Stimulated activated naive B cell treated with anti-CD40 and anti-IgM and Interleukin-4, amounts not matched to agents 10 μg/mL and 1 μg/mL and 100 μg/mL, for 72 hours (primary cell): ENCODE measurements at places on chromosomes 3 and 15.

DNA sequence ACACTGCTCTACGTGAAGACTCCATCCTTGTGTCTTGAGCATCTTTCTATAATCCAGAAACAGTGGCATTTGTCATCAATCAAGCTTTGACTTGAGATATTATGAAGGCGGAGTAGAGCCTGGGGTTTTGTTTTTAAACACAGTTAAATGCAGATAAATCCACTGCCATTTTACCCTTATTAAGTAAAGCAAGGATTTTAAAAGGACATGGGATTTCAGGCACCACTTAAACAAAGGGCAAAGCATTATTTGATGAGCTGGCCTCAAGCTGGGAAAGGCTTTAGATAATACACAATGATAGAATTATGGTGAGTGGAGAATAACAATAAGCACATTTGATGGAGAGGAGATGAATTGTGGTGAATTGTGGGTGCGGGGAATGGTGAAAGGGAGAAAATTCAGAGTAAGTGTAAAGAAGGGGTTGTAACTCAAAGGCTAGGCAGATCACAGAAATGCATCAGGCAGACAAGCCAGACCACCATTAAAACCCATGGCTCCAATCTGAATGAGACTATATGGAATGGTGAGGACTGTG, 54.9 kb upstream of the GLCE start:
- DNase-seq, result no peak

DNA sequence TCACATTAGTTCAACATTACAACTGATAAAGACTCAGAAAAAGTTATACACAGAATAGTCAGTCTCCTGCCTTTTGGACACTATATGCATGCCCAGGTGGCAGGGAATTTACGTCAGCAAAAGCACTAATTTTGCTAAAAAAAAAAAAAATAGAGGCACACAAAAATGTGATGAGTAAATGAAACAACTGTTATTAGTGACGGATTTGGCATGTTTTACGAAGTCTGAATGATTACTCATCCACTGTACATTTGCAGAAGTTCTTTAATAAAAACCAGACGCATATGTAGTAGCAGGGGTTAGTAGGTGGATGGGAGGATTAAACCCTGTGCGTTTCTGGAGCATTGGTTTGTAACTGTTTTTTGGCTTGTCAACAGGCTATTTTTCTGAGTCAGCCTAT, 99.0 kb downstream of the MITF start:
- no peak for DNase-seq

DNA sequence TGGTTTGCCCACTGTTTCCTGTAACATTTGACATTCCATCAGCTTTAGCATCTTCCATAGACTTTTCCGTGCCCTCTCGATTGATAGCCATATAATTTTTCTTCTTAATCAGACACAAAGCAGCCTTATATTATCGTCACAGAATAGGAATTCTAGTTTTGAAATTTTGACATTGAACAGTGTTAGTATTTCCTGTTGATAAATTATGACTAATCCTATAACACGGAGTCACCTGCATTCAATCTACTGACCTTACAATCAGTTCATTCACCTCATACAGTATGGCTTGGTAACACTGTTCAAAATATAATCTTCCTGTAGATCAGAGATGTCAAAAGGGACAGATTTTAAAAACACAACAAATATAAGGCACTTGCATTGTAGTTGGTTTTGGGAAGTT, 423.7 kb downstream of the C3orf38 start:
- no peak for DNase-seq

GRCh38 chr3:157087780-157088600, 72.0 kb downstream of the CCNL1 start:
- DNase-seq, result no peak

DNA sequence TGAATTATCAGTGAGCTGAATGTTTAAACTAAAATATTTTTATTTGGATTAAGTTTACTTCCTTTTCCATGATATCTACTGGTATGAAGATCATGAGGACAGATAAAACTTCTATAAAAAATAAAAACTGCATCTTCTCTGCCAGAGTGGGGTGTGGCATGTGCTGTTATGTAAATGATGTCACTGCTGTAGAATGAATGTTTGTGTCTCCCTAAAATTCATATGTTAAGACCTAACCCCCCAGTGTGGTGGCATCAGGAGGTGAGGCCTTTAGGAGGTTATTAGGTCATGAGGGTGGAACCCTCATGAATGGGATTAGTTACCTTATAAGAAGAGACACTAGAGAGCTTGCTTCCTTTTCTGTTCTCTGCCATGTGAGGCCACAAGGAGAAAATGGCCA, 178.7 kb upstream of the DPH6 start:
- no peak for DNase-seq

GRCh38 chr3:141486496-141486745, 406 bp upstream of the RASA2 start:
- DNase-seq, result no peak

DNA sequence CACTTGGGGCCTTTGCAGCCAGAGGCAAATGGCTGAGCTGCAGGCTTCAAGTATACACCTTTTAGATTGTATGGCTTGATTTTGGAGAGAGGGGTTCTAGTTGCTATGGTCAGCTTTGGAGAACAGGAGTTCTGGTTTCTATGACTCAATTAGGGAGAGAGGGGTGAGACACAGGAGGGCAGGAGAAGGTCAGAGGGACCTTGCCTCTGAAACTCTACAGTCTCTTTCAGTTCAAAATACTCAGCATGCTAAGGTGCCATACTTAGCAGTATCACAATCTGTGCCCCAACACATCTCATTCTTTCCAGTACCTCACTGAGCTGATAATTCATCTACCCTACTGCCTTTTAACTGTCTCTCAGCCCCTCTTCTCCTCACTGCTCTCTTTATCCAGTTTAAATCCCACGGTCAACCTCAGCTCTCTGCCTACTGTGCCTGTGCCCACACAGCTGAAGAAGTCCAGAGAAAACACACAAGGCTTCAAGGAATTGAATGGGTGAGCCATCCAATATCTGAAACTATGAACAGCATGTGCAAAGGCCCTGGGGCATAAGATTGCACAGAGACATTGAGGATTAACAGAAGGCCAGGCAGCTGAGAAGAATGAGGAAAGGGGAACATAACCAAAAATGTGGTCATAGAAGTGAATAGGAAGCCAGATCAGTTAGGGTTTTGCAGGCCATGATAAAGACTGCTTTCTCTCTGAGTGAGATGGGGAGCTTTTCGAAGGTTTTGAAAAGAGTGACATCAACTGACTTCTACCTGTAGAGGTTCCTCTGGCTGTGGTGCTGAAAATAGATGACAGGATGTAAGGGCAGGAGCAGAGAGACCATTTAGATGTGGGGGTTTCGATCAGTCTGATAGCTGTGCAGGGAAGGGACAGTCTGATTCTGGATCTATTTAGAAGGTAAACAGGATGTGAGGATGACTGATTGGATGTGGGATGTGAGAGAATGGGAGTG, 54.5 kb upstream of the C3orf80 start:
- DNase-seq, result no peak

DNA sequence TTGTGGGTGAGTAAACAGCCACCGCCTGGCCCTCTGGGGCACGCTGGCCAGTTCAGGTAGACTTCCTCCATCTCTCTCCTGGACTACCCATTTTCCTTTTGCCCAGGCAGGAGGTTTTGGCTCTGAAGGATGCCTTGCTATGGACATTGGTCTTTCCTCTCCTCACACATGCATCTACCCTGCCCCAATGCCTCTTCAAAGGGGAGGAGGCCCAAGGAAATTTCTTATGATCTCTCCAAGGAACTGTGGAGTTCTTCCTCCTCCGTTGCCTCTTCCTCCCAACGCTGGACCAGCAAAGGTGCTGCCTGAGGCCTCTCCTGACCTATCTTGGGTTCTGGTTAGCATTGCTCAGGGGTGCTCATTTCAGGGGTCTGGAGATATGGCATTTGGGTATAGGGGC, 33.5 kb downstream of the POMGNT2 start:
- DNase-seq, result no peak

GRCh38 chr15:55535436-55535835, 27.4 kb upstream of the DNAAF4 start:
- DNase-seq, result no peak

GRCh38 chr3:41148478-41148877, 50.8 kb upstream of the CTNNB1 start:
- no peak for DNase-seq

DNA sequence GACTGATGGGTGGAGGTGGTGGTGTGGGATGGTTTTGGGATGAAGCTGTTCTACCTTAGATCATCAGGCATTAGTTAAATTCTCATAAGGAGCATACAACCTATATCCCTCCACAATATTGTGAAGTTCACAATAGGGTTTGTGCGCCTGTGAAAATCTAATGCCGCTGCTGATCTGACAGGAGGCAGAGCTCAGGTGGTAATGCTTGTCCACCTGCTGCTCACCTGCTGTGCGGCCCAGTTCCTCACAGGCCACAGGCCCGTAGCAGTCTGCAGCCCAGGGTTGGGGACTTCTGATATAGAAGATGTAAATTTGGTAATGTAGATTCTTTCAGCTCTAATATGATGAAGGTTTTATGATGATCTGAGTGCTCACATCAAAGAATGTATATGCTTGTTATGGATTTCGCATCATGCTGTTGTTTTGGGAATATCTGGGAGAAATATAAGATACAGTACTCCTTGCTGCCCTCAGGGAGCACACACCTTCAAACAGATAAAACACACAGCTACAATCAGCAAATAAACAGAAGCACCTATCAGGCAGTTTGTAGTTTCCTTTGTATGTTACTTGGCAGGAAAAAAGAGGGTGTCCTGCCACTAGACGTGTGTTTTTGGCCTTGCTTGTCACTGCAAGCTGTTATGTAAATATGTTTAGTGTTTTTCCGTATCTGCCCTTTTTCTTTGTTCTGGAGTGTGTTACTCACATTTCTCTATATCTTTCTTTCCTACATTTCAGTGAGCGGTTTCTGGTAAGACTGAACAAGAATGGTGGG, 239.1 kb upstream of the MANF start:
- DNase-seq, result no peak

DNA sequence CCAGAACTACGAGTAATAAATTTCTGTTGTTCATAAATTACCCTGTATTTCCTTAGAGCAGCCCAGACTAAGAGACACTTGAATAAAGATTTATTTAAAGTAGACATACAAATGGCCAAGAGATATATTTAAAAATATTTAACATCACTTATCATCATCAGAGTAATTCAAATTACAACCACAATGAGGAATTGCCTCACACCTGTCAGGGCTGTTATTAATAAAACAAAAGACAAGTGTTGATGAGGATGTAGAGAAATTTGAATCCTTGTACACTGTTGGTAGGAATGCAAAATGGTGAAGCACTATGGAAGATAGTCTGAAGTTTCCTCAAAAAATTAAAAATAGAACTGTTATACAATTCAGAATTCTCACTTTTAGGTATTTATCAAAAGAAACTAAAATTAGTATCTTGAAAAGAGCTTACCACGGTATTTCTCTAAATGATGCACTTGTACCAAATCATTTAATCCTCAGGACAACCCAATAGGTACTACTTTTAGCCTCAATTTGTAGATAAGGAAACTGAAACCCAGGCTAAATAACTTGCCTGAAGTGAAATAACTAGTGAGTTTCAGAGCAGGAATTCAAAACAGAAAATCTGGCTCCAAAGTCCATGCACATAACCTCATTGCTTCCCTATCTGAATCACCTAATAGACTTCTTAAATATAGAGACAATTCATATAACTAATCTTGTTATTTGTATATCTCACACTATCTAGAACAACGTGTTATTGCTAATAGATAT, 69.4 kb downstream of the ZBTB20 start:
- DNase-seq, result no peak

- no peak for DNase-seq
Measured at GRCh38 chr3:126111126-126111551, 27.2 kb upstream of the SLC41A3 start.

- DNase-seq, result no peak
Measured at GRCh38 chr3:45106874-45107273, 39.3 kb downstream of the CDCP1 start.

DNA sequence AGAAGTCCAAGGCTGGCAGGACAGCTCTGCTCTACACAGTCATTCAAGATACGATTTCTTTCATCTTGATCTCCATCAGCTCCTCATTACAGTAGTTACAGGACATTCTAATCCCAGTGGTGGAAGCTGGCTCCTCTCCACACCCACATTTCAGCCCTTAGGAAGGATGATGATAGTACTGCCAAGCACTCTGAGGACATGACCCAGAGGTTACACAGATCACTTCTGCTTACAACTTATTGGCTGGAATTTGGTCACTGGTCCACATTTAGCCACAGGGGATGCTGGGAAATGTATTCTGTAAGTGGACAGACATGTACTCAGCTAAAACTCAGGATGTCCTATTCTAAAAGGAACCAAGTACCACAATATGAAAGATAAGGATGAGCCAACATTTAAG, 77.1 kb downstream of the IQCH start:
- no peak for DNase-seq

DNA sequence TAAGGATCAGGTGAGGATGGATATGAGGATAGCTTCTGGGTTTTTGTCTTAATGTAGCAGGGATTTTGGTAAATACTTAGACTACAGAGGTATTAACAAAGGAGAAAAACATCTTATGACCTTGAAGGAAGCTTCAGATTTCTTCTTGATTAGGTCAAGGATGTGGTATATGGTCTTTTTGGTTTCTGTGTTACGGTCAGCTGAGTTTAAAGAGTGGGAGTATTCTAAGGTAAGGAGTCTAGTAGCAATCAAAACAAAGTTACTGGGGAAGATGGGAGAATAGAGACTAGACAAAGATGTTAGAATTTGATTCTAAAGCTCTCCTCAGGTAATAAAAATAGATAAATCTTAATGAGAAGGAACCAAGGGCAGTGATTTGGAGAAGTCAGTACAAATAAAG, 6.2 kb downstream of the HMG20A start:
- DNase-seq, result no peak

DNA sequence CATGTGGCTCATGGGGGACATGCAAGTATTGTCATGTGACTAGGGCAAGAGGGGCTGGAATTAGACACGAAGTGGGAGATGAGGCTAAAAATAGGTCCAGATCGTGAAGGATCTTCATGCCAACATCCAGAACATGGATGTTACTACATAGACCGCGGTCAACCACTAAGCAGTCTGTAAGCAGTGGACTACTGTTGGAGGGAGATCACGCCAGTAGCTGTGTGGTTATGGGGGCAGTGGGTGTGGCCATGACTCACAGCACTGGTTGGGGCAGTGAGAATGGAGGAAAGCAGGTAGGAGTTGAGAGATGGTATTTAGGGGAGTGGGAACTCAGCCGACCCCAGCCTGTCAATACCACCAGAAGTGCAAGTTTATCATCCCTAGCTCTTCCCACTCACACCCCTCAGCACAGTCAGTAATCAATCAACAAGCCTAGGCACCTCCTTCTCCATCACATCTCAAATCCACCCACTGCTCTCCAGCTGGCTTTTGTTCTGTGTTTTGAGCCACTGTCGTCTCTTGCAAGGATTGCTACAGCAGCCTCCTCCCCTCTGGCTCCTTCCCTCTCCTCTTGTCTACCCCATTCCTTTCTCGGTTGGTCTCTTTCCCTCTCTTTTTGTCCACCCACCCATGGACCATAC, 107.2 kb upstream of the ABHD17C start:
- DNase-seq, result no peak

GRCh38 chr3:70621451-70621850, 309.0 kb upstream of the MDFIC2 start:
- DNase-seq, result no peak

GRCh38 chr3:139560411-139560810, 20.9 kb upstream of the RBP1 start:
- no peak for DNase-seq
